Stimulated activated memory B cell treated with anti-CD40 and anti-IgM and Interleukin-4, amounts not matched to agents 10 μg/mL and 1 μg/mL and 100 μg/mL, for 72 hours (primary cell): ENCODE measurements at places on chromosomes 12 and 14.

- peak overlapping the region; percentile 87 for H3K27ac ChIP-seq
- no peaks in the 10 kb centered on the region for H3K36me3 ChIP-seq
- peak overlapping the region; percentile 67 for H3K4me3 ChIP-seq
- no peaks in the 10 kb centered on the region for H3K27me3 ChIP-seq
- peaks cover 67% of the 10 kb centered on the region for H3K4me1 ChIP-seq
Observed at GRCh38 chr12:47755655-47756562, 2.8 kb downstream of the RAPGEF3 start.

DNA sequence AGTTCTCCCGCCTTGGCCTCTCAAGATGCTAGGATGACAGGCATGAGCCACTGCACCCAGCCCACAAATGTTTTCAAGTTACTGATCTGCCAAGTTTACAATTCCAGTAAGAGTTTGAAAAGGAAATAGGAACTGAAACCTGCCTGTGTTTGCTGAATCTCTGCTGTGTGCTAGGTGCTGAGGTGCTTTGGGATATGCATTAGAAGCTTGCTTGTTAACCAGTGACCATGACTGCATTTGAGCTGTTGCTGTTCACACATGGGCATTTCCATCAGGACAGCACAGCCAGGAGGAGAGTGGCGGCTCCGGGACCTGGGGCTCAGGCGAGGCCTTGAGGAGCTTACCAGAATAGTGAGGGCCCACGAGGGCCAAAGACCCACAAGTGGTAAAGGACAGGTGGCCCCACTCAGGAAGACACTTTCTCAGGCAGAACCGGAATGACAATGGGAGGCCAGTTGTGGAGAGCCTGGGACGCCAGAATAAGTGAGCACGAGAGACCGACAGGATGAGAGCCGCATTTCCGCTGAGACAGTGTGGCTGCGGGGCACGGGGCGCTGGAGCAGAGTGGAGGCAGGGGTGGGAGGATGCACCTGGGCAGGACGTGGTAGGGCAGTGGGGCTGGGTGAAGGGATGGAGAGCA, 54.5 kb upstream of the MMP17 start:
- H3K4me1 ChIP-seq = peaks cover 55% of the 10 kb centered on the region
- no peaks in the 10 kb centered on the region for H3K27me3 ChIP-seq
- H3K36me3 ChIP-seq = peaks cover 56% of the 10 kb centered on the region
- peak overlapping the region; percentile 73 for H3K4me3 ChIP-seq
- peak; percentile 92 for ATAC-seq

- H3K27ac ChIP-seq = no peak overlapping the region
- H3K4me3 ChIP-seq = no peak overlapping the region
- peaks cover 28% of the 10 kb centered on the region for H3K27me3 ChIP-seq
Observed at GRCh38 chr12:75848431-75848925, 183.1 kb downstream of the PHLDA1 start.

GRCh38 chr12:9910716-9911421, 21.3 kb downstream of the CLEC2A start:
- peaks cover 9% of the 10 kb centered on the region for H3K4me1 ChIP-seq
- no peak overlapping the region for H3K27ac ChIP-seq
- peaks cover 5% of the 10 kb centered on the region for H3K36me3 ChIP-seq
- H3K27me3 ChIP-seq = peaks cover 22% of the 10 kb centered on the region
- no peak overlapping the region for H3K4me3 ChIP-seq
- no peak for ATAC-seq

DNA sequence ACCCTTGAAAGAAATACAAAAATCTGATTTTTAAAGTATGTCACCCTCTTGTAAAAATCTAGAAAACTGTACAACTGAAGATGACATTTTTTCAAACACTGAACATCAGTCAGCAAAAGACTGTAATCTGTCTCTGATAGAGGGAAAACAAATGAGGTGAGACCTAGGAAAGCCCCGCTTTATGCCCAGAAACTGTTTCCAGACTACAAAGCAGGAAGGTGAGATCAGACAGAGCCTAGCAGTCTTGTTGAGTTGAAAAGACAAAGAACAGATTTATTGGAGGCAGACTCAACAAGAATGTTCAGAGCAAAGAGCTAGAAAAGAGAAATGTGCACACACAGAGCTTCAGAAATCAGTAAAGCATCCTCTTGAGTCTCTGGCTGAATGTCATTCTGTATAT, 873.6 kb downstream of the LRFN5 start:
- no peaks in the 10 kb centered on the region for H3K27me3 ChIP-seq
- no peak overlapping the region for H3K27ac ChIP-seq
- no peak overlapping the region for H3K4me3 ChIP-seq
- H3K36me3 ChIP-seq = no peaks in the 10 kb centered on the region

GRCh38 chr12:93022603-93023340, 93.7 kb upstream of the EEA1 start:
- H3K4me1 ChIP-seq = no peaks in the 10 kb centered on the region
- no peaks in the 10 kb centered on the region for H3K27me3 ChIP-seq
- H3K36me3 ChIP-seq = peaks cover 10% of the 10 kb centered on the region
- no peak overlapping the region for H3K4me3 ChIP-seq
- no peak overlapping the region for H3K27ac ChIP-seq
- no peak for ATAC-seq

DNA sequence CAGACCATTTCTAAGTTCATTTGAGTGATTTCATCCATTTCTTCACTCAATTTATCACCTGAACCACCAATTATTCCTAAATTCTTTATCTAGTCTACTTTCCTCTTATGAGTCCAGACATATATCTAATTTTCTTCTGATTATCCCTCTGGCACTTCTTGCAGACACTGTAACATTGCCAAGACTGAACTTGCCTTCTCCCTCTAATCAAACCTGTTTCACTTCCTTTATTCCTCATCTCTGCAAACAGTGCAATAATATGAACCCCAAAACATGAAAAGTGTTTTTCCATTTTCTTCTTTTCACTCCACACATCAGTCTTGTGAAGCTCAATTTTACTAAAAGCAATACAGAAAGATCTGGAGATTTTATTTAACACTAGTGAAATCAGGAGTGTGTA, 37.8 kb upstream of the PTPRQ start:
- H3K27me3 ChIP-seq = no peaks in the 10 kb centered on the region
- no peak overlapping the region for H3K4me3 ChIP-seq
- H3K36me3 ChIP-seq = no peaks in the 10 kb centered on the region
- ATAC-seq = no peak
- no peak overlapping the region for H3K27ac ChIP-seq
- H3K4me1 ChIP-seq = no peaks in the 10 kb centered on the region

DNA sequence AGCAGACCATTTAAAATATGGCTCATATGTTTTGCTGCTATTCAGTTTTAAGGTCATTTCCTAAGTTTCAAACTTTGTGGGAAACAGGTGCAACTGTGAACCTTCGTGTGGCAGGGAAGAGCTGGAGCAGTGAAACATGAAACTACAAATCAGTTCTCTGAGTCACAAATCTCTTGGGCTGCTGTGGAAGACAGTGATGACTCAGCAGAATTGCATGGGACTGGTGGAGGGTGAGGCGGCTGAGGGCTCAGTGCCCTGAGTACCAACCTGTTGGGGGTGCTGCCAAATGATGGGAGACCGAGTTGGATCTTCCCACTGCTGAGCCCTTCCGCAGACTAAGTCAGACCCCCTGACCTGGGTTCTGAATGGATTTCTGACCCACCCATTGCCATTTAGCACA, 8.4 kb upstream of the CALM1 start:
- no peaks in the 10 kb centered on the region for H3K27me3 ChIP-seq
- no peak overlapping the region for H3K4me3 ChIP-seq
- no peak for ATAC-seq
- H3K36me3 ChIP-seq = no peaks in the 10 kb centered on the region
- no peaks in the 10 kb centered on the region for H3K4me1 ChIP-seq

GRCh38 chr12:115404761-115405470, 720.9 kb upstream of the TBX3 start:
- no peak overlapping the region for H3K27ac ChIP-seq
- no peaks in the 10 kb centered on the region for H3K27me3 ChIP-seq
- no peaks in the 10 kb centered on the region for H3K36me3 ChIP-seq

DNA sequence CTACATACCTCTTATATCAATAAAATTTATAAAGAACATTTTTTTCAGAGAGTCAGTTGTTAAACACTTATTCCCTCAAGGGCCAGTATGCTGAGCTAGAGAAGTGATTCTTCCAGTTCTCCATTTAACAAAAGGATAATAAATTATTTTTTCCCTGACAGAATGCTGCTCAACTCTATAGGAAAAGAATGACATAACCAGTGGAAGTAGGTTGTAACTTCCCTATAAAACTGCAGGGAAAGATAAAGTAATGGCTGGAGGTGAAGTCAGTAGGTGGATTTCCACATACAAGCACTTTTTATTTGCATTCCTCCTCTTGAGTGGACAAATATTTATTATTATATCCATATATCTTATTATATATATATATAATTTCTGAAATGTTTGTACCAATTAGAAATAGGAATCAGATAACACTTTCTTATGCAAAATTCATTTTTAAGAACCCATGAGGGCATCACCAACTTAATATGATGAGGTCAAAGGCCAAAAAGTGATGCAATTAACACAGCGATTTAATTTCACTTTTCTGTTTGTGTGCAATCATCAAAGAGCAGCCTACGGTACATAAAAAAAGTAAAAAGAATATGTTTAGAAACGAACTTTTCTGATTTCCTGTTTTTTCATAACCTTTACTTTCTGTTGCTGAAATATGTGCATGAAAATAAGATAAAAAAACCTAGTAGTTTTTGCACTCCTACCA, 175.3 kb downstream of the PRKD1 start:
- no peak for ATAC-seq
- H3K27me3 ChIP-seq = no peaks in the 10 kb centered on the region
- no peaks in the 10 kb centered on the region for H3K36me3 ChIP-seq
- H3K27ac ChIP-seq = no peak overlapping the region
- peaks cover 4% of the 10 kb centered on the region for H3K4me1 ChIP-seq
- no peak overlapping the region for H3K4me3 ChIP-seq

GRCh38 chr12:127125607-127126259, 1141.2 kb upstream of the TMEM132C start:
- H3K4me1 ChIP-seq = no peaks in the 10 kb centered on the region
- H3K36me3 ChIP-seq = no peaks in the 10 kb centered on the region
- no peak overlapping the region for H3K27ac ChIP-seq
- peak; percentile 8 for ATAC-seq
- H3K27me3 ChIP-seq = no peaks in the 10 kb centered on the region

GRCh38 chr12:131869871-131870418, 24.5 kb upstream of the ULK1 start:
- H3K36me3 ChIP-seq = peaks cover 4% of the 10 kb centered on the region
- no peaks in the 10 kb centered on the region for H3K4me1 ChIP-seq
- peaks cover 11% of the 10 kb centered on the region for H3K27me3 ChIP-seq
- H3K27ac ChIP-seq = no peak overlapping the region
- ATAC-seq = no peak
- no peak overlapping the region for H3K4me3 ChIP-seq

GRCh38 chr14:78805570-78805969, 635.4 kb downstream of the NRXN3 start:
- H3K36me3 ChIP-seq = no peaks in the 10 kb centered on the region
- no peak overlapping the region for H3K4me3 ChIP-seq
- no peak for ATAC-seq
- H3K27ac ChIP-seq = no peak overlapping the region

- H3K27me3 ChIP-seq = no peaks in the 10 kb centered on the region
- no peaks in the 10 kb centered on the region for H3K36me3 ChIP-seq
- ATAC-seq = no peak
- H3K4me1 ChIP-seq = no peaks in the 10 kb centered on the region
Observed at GRCh38 chr12:87216436-87216835, 812.8 kb downstream of the C12orf50 start.

DNA sequence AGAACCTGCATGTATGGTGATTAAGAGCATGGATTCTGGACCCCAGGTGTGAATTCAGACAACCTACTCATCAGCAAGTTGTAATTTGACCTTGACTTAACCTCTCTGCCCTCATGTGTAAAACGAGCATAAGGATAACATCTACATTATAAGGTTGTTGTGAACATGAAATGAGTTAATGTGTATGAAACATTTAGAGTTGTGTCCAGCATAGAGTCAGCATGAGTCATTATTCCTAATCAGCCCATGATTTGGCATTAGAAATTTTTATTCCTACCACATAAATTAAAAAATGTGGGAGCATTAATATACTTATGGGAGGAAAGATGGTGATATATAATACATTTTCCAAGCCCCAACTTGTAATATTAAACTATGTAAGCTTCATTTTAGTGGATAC, 95.9 kb upstream of the DDHD1 start:
- no peak for ATAC-seq
- H3K27ac ChIP-seq = no peak overlapping the region

- no peaks in the 10 kb centered on the region for H3K4me1 ChIP-seq
- no peak for ATAC-seq
- no peak overlapping the region for H3K27ac ChIP-seq
- no peaks in the 10 kb centered on the region for H3K27me3 ChIP-seq
- H3K36me3 ChIP-seq = no peaks in the 10 kb centered on the region
- H3K4me3 ChIP-seq = no peak overlapping the region
Observed at GRCh38 chr12:88725592-88726143, 145.4 kb upstream of the KITLG start.
